ACHN (cell line): ENCODE measurements at places on chromosomes 7 and 10.

DNA sequence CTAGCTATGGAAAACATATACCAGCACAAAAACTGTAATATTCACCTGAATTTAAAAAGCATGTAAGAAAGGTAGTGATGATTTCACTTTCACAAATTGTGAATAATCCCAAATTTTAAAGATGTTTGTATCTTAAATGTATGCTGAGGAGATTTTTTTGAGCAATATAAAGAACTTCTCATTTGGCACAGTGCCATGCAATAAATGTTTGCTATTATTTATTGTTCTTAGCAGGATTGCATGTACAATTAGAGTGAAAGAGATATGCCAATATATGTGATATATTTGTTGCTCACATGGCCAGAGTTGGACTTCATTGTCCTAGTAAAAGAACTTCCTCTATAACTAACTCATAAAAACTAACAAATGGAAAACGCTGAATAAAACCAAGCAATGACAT lies 895.1 kb upstream of the KCND2 start:
- DNase-seq: no peak

GRCh38 chr10:123868038-123869019 lies 23.3 kb downstream of the CPXM2 start:
- DNase-seq: no peak

- peak; percentile 47 for DNase-seq
These were observed 786 bp downstream of the TAF3 start for GRCh38 chr10:7819121-7819460.

DNA sequence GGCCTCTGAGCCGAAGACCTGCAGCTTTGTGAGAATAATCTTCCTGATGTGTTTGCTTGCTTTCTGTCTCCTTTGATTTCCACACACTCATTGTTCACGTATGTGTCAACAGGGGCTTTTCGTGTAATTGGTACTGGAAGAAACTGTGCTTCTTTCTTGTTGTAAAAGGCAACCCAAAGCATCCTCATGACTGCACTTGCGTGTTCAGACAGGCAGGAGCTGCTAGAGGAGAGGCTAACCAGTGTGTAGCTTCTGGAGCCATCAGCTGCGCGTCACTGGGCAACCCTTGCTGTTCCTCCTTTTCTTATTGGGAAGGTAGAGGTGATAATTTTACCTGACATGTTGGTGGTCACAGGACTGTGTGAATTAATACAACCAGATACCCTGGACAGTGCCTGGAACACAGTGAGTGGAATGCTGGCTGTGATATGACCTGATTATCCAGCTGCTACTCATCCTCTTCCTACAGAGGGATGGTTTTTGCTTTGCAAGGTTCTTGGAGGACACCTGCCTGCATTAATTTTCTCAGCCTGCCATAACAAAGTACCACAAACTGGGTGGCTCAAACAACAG lies 213.0 kb downstream of the ABCA13 start:
- no peak for DNase-seq

- DNase-seq: peak; percentile 17
These were observed 14.8 kb downstream of the PTPRE start for GRCh38 chr10:127921753-127922145.

- DNase-seq: no peak
These were observed 34.1 kb downstream of the ACADSB start for GRCh38 chr10:123042708-123043408.

- no peak for DNase-seq
These were observed 46.4 kb downstream of the CASD1 start for GRCh38 chr7:94556028-94556427.

GRCh38 chr10:43082746-43083145 lies 5.9 kb downstream of the RET start:
- no peak for DNase-seq
